ENCODE measurements at places on chromosomes 4 and X. TPM values are rescaled to one million over a fixed set of nuclear protein-coding genes. Genes with fewer than 3 reads are reported as not detected.

MAGEB10 gene
- total RNA-seq: not detected

TLR1 gene
- 5.0 TPM for total RNA-seq

SFRP2 gene
- 1.4 TPM for total RNA-seq

AKAP4 gene
- total RNA-seq: not detected

SOX3 gene
- not detected for total RNA-seq

DNA sequence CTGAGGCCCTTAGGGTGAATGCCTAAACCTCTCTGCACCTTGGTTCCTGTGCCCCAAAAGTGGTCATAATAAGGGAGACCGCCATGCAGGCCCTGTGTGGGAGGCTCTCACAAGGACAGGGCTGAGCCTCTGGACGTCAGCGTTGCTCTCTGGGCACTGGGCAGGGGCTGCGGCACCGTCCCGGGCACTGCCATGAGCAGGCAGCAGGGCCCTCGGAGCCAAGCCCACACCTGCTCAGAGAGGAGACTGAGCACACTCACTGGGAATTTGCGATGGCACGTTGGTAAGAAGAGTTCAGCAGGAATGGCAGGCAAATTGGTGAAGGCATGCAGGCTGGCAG is 123.4 kb downstream of the HMX1 start:
- peak; percentile 11 for DNase-seq

- no peak for DNase-seq
These were observed 39.7 kb downstream of the CORIN start for GRCh38 chr4:47798165-47798564.

- DNase-seq: no peak
These were observed 103.8 kb upstream of the LEF1 start for GRCh38 chr4:108272561-108272960.

DNA sequence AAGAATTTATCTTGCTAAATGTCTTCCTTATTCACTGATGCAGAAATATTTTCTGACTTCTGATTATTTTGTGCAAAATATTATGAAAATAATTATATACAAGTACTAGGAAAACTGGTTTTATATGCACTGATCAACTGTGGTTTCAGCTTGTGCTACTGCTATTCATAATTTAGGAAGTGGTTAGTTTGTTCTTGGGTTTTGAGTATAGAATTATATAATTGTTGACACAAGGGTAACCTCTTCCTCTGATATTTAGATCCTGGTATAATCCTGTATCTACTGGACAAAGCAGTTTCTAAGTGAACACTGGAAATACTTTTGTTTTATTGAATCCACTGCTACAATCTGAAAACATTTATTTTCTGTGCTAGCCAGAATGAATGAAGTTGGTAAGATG is 182.8 kb downstream of the PDGFC start:
- DNase-seq: no peak

- DNase-seq: no peak
These were observed 7.8 kb upstream of the NPNT start for GRCh38 chr4:105887508-105887907.

GRCh38 chrX:40266490-40267333 is 169.0 kb upstream of the BCOR start:
- DNase-seq: peak; percentile 80

GRCh38 chr4:105130945-105131344 is 15.7 kb upstream of the TET2 start:
- DNase-seq: no peak

GRCh38 chr4:55920571-55920970 is 28.2 kb upstream of the CEP135 start:
- DNase-seq: no peak

DNA sequence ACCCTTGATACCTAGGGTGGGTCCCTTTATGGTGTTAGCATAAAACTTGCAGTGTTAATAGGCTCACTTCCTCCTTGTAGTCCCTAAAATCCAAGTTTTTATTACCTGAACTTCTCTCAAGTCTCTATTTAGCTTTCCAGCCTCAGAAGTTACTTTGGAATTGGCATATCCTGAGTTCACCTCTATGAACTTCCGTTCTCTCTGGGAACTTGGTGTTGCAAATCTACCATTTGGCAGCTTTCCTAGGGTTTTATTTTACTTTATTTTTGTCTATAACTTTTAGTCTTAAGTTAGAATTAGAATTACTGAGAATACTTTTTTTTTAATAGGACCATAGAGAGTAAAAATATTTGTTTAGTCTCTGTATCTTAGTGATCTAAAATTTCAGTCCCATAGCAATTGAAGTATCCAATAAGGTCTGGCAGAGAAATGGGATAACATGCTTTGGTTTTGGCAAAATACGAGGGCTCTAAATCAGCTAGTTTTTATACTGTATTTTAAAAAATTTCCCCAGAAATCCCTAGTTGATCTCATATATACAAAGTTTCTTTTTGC is 30.3 kb upstream of the NAF1 start:
- DNase-seq: no peak

- DNase-seq: peak; percentile 100
These were observed at the start of gene ASMTL for GRCh38 chrX:1452516-1453394. Gene ASMTL, minus strand, starts transcription at chrX:1452909. Its CDS starts 69 bp downstream, at chrX:1452840.

Data from left ventricle myocardium superior (tissue), 1 donor.